ENCODE measurements at places on chromosomes 13 and 19.

DNA sequence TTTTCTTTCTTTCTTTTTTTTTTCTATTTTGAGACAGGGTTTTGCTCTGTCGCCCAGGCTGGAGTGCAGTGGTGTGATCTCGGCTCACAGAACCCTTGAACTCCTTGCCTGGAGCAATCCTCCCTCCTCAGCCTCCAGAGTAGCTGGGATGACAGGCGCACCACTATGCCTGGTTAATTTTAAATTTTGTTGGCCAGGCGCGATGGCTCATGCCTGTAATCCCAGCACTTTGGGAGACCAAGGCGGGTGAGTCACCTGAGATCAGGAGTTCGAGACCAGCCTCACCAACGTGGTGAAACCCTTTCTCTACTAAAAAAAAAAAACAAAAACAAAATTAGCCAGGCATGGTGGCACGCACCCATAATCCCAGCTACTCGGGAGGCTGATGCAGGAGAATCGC is 8.7 kb upstream of the SBNO2 start:
- no peak for DNase-seq

DNA sequence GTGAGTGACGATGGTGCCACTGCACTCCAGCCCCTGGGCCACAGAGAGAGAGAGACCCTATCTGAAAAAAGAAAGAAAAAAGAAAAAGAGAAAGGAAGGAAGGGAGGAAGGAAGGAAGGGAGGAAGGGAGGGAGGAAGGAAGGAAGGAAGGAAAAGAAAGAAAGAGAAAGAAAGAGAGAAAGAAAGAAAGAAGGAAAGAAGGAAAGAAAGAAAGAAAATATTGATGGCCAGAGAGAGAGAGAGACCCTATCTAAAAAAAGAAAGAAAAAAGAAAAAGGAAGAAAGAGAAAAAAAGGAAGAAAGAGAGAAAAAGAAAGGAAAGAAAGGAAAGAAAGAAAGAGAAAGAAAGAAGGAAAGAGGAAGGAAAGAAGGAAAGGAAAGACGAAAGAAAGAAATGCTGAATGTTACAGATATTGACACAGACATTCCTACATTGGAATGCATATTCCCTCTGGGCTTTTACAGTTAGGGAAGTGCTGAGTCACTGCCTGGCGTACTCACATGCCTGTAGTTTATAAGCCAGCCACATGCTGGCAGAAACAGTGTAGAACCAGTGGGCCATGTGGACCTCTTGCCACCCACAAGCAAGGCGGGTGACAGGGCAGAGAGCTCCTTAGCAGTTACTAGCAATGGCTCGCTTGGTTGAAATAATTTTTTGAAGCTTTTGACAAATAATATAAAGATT is 34.6 kb upstream of the SLC46A3 start:
- no peak for DNase-seq

- no peak for DNase-seq
These were observed 44.8 kb downstream of the ING1 start for GRCh38 chr13:110758195-110758805.

- no peak for DNase-seq
These were observed 99.6 kb upstream of the SIAH3 start for GRCh38 chr13:45951166-45951565.

GRCh38 chr13:25247360-25247759 is 39.9 kb downstream of the MTMR6 start:
- DNase-seq: no peak

GRCh38 chr19:10141479-10141878 is 21.8 kb upstream of the EIF3G start:
- no peak for DNase-seq

- DNase-seq: no peak
These were observed 186.9 kb downstream of the PCCA start for GRCh38 chr13:100275746-100276145.

DNA sequence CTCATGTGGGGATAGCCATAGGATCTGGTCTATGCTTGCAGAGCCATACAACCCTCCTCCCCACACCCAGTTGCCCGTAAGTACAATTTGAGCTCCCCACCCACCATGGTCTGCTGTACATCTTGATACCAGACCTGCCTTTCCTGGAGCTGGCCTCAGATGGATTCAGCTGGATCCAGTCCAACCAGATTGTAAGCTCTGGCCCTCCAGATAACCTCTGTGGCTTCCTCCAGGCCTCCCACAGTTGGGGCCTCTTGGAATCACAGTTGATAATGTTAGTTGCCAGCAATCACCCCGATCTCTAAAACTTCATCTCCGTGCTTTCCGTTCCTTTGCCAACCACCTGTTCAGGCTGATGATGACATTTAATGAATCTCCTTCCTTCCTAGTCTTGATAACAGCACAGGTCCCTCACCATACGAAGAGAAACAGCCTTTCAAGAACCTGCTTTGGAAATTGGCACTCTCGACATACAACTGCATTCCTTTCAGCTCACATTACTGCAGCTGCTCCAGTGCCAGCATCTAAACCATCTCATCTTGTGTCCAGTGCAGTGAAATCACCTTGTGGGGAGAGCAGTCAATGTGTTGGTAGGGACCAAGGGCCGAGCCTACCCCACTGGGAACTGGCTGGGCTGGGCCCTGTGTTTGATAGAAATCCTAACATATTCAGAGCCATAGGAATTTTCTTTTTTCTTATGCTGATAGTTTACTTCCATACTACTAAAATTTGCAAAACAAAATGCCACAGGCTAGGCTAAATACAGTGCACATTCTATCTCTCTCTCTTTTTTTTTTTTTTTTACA is 15.1 kb upstream of the FOXO1 start:
- DNase-seq: no peak

DNA sequence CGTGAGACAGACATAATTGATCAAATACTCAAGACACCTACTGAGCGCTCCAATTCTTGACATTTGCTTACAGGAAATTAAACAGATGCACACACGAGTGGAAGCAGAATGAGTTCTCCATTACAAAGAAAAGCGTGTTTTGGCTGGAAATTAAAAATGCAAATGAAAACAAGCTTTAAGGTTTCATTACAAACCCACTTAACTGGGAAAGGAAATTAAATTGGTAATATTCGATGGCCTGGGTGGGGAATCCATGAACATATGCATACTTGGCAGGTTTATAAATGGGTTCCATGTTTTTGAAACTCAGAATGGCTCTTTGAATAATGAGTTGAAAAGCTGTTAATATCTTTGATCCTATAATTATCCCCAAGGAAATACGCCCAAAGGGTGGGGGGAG is 178.0 kb downstream of the IER2 start:
- DNase-seq: no peak

- no peak for DNase-seq
These were observed 7.3 kb downstream of the URAD start for GRCh38 chr13:27981006-27981708.

DNA sequence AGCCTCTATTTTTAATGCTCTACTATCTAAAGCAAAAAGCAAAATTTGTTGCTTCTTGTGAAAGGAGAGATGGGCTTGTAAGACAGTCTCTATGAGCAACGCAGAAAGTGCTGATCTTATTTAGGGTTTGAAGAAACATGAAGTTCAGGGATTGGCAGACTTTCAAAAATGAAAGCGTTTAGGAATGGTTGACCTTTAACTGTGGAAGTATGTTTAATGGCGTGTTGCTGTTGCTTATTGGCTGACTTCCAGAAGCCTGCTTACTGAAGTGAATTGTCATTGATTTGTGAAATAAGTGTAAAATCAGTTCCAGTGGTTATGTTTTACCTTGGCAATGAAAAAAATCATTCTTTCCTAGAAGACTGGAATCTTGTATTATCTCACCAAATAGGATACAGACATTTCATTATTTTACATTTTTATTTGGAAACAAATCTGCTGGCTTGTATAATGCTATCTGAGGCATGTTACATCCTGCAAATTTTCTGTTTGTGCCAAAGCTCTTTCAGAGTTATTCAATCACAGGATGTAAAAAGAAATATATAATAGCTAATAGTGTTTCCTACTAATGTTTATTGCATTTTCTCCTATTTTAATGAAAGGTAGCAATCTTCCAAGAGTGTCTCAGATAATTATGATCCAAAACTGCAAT is 221.3 kb upstream of the SLITRK6 start:
- no peak for DNase-seq

GRCh38 chr19:18843960-18844359 is 12.2 kb downstream of the UPF1 start:
- DNase-seq: no peak
